ENCODE measurements at places on chromosomes 6 and 20. TPM values are rescaled to one million over a fixed set of nuclear protein-coding genes. Genes with fewer than 3 reads are reported as not detected.

CLIC1 gene
- total RNA-seq, result 500 TPM

CCN2 gene
- 39.7 TPM for total RNA-seq

CSNK2A1 gene
- 157 TPM for total RNA-seq

IMPG1 gene
- not detected for total RNA-seq

RAMACL gene
- 0.07 TPM for total RNA-seq

CD109 gene
- 29.5 TPM for total RNA-seq

GTSF1L gene
- not detected for total RNA-seq

RIMS1 gene
- not detected for total RNA-seq

CGA gene
- total RNA-seq, result not detected

EPHA7 gene
- 0.04 TPM for total RNA-seq

PPP1R3G gene
- 1.7 TPM for total RNA-seq
